ENCODE measurements at places on chromosomes 3 and 15.

DNA sequence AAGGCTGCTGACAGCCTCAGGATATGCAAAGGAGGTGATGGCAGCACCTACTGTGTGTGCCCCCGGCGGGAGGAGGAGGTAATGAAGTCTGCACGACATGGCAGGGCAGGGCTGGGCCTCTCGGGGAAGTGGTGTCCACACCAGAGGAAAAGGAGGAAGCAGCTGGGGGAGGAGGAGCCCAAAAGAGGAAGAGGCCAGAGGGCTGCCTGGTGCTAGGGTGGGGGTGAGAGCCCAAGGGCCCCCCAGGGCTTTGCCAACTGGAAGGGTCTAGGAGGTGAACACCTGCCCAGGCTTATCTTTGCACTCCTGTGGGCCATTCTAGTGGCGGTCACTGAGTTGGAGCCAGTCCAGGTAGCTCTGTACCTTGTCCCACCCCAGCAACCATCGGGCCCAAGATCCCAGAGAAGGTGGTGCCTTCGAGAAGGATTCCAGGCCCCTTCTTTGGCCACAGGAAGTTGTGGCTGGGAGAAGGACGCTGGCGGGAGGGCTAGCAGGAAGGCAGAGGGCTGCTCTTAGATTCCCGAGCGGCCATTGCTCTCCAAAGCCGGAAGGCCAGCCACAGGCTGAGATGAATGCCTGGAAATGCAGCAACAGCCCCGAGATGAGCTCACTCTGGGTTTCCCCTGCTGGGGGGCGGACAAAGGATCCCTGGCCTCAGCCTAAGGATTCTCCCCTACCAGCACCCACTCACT lies 7.0 kb downstream of the GNAI2 start:
- peak; percentile 70 for DNase-seq

DNA sequence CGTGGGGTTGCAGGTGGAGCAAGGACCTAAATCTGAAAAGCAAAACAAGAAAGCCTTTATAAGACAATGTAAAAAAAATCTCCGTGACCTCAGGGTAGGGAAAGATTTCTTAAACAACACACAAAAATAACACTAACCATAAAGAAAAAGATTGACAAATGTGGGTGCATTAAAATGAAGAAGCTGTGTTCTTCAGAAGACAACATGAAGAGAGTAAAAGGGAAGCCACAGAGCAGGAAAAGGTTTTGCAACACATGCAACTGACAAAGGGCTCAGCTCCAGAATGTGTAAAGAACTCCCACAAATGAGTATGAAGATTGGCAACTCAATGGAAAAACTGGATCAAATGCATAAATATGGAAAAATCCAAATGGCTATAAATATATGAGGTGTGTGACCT lies 74.2 kb downstream of the MAGEF1 start:
- DNase-seq: no peak

DNA sequence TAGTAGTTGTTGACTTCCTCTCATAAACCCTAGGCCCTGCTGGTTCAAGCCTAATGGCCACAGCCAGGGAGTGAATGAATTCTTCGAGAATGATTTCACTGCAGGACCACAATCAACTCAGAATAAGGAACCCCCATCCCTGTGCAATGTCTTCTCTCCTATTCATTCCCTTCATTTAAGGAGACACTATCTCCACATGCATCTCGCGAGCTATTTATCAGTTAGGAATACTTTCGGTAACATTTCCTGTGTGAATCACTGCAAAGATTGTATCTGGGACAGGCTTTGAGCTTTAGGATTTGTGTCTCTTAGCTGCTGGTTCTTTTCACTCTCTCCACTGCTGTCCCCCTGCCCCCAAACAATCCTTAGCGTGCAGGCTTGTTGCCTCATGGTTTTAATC lies 94.4 kb downstream of the MYLK start:
- DNase-seq: no peak

DNA sequence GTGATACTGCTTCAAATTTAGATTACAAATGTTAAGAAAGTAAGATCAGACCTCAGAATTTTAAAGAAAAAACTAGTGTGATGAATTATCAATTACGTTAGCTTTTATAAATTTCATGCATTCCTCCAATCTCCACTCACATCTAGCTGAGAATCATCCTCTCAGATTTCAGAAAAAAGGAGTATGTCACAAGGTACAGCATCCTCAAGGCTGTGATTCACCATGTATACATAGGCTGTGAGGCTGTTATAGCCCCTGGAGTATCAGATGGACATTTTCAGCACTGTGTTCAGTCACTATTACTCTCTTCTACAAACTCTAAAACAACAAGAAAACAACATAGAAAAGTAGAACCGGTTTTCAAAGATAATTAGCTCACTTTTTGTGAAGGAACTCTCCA lies 214.4 kb downstream of the PCCB start:
- DNase-seq: no peak

GRCh38 chr3:50190936-50191660 lies at the start of gene GNAT1:
Gene GNAT1 (plus strand): TSS chr3:50191610. CDS start chr3:50191726, 116 bp downstream.
- DNase-seq: no peak

DNA sequence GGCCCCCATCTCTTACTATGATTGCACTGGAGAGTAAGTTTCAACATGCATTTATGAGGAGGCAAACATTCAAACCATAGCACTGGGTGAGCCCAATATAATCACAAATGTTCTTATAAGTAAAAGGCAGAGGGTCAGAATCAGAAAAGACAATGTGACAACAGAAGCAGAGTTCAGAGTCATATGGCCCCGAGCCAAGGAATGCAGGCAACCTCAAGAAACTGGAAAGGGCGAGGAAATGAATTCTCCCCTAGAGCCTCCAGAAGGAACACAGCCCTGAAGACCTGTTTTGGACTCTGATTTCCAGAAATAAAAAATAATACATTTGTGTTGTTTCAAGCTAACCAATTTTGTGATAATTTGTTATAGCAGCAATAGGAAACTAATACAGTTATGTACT lies 81.3 kb upstream of the ABI3BP start:
- DNase-seq: no peak

GRCh38 chr15:92091155-92091734 lies 237.7 kb downstream of the SLCO3A1 start:
- peak; percentile 84 for DNase-seq

- DNase-seq: peak; percentile 80
These were observed 11.3 kb upstream of the STRA6 start for GRCh38 chr15:74213858-74214284.

- no peak for DNase-seq
These were observed 16.8 kb downstream of the CACNA1D start for GRCh38 chr3:53511246-53511645.

- DNase-seq: peak; percentile 88
These were observed 488 bp downstream of the THSD4 start for GRCh38 chr15:71115567-71116351.

DNA sequence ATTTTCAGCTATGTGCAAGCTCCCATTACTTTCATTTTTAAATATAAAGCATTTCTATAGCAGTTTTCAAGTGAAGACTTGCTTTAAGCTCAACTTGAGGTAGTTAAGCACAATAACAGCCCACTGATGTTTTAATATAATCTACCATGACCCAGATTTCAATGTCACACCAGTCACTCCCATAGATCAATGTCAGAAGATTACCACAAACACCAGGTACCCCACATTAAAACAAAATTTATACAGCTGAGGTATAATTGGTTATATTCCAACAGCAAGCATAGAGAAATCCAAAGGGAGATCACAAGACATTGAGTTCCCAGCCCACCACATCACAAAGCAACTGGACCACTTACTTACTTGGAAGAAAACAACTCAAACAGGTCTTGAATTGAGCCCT lies 22.8 kb downstream of the GTPBP8 start:
- no peak for DNase-seq

GRCh38 chr3:113232342-113232741 lies 21.0 kb downstream of the BOC start:
- no peak for DNase-seq
